HT1080 (cell line): ENCODE measurements at places on chromosomes 1 and 21.

DNA sequence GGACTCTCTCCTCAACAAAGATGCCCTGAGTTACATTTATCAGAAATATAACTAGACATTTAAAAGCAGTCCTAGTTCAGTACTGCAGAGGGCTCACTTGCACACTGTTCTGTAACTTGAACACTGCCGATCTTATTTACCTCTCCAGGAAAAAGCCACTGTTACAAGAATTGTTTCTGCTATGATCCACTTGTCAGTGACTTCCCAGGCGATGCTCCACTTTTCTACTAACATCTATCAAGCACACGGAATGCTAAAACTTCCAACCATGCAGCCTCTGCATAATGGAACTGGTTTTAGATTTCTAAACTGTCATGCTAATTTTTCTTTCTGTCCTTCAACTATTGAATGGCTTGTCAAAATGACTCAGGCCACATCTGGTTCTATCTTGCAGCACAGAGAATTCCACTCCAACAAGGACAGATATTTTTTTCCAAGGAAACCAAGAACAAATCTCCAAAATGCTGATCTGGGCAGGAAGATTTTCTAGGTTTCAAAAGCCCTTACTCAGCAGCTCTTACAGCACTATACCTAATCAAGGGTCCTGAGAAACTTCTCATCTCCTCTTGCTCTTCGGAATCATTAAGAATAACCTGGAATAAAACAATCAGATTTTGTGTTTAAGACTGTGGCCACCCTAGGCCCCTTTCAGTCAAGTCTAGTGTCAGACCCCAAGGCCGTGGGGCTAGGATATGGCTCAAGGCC is 9.9 kb downstream of the SEC16B start:
- peak; percentile 56 for DNase-seq

DNA sequence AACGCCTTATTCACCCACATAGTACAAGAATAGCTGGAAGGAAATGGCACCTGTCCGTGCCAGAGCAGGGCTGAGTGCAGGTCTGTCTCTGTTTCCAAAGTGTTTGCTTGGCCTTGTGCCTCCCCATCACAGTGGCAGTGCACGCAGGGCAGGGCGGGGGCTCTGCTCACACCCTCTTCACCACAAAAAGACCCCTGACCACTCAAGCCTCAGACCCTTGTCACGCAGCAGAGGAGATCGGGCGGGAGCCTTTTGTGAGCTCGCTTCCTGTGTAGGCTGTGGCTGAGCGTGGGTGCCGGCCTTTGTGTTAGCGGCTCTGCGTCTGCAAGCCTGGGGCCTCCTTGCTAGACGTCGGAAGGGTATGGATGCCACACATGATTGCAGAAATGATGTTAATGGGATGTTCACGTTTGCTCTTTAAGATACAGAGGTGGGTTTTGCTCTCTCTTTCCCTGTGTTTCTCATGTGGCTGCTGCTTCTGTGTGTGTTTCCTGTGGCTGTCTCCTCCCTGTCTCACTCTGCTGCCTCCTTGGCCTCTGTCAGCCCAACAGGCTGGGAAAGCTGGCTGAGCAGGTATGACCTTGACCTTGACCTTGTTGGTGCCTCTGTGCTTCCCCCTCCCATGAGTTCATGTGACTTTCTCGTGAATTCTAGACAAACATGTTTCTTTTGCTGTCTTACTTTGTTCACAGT is 45.4 kb downstream of the S100B start:
- DNase-seq, result no peak

DNA sequence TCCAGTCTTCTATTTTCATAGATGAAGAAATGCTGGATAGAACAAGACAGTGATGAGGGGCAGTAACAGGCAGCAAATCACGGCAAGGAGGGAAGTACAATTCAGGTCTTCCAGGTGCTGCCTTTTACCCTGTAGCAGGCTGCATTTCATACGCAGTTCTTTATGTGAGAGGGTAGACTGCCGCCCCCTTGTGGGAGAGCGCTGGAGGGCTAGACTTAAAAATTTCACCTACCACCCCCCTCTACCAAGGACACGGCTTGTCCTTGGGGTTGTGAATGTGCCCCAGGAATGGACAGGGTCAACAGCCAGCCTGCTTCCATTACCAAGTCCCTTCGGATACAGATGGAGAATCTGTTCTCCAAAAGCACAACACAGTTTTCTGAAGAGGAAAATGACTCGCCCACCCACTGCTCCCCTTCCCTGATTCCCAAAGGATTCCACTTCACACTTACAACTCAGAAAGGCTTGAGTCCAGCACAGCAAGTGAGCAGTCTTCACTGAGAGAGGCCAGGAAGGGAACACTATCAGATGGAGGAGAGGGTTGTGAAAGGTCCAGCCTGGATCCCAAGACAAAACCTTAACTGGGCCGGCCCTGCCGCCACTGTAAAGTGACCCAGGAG is 7.4 kb downstream of the WDR77 start:
- DNase-seq, result peak; percentile 39

- DNase-seq, result peak; percentile 58
Measured at GRCh38 chr1:46948629-46949416, 7.5 kb upstream of the CYP4A11 start.

GRCh38 chr21:15289896-15290841 is 225.4 kb upstream of the NRIP1 start:
- DNase-seq, result no peak
